ENCODE measurements at places on chromosomes 4 and X.
A peak's percentile ranks its signal among the peaks of the same experiment; 100 is the strongest.

DNA sequence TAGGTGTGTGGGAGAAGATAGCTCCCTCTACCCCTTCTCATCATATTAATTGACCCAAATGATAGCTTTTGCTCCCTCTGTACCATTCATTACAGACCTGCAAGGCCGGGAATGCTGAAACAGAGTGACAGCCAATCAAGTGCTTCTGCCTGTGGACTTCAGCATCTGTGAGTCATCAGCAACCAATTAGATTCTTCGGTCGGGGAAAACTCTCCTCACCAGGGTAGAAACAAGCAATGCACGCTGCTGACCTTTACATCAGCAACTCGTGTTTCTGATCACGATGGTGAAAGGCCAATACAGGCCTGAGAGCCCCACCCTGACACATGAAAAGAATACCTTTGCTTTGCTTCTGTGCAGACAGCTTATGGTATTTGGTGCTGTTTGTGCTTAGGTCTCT lies 347.2 kb upstream of the DDX53 start:
- DNase-seq = no peak

DNA sequence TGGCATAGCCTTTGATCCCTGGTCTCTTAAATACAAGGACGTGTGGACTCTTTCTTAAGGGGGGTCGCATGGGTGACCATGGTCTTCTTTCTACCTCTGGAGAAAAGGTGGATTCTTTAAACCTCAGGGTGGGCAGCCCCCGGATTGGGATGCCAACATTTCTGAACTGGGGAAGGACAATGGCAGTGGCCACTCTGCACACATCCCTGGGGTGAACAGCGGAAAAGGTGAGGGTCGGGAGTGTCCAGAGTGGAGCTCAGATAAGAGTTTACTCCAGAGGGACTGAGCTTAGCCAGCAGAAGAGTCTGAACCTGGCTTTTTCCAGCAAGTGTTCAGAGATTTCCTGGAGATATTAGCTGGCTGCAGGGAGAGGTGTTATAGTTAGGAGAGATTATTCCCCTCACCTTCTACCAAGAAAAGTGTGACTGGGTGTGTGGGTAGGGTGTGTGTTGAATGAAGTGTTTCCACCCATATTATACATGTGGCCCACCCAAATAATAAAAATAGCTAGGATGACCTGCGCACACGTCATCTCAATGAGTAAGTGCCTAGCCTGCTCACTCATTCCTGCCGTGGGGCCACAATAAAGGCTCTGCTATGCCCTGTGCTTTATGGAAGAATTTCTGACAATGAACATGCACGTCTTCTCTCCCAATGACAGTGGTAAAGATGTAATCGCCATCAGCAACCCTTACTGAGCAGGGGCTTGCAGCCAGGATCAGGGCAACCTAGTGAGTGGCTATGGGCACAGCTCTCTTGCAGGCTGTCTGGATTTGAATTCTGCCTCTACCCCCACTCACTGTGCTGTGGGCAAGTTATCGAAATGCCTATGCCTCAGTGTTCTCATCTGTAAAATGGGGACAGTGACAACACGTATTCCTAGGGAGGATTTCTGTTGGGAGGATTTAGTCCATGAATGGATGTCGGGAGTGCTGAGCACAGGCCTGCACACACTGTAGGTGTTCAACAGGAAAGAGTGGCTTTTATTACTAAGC lies 76.6 kb downstream of the SLC2A9 start:
- no peak for DNase-seq

- no peak for DNase-seq
Measured at GRCh38 chr4:13633671-13634070, 6.1 kb upstream of the BOD1L1 start.

DNA sequence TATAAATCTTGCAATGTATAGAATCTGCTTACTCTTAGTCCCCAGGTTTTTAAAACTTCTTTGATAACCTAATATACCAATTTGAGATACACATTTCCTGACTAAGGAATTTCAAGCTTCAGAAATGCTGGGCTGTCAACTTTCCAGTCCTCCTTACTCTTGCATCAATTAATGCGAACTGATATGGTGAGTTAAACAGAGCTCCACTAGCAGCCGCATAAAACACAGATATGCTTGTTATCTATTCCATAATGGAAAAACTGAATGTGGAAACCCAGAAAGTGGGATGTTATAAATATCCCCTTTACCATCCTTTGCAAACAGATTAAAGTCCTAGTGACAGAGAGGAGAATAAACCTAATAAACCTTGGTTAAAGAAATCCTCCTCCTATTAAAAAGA lies 1913.7 kb downstream of the STIM2 start:
- no peak for DNase-seq

DNA sequence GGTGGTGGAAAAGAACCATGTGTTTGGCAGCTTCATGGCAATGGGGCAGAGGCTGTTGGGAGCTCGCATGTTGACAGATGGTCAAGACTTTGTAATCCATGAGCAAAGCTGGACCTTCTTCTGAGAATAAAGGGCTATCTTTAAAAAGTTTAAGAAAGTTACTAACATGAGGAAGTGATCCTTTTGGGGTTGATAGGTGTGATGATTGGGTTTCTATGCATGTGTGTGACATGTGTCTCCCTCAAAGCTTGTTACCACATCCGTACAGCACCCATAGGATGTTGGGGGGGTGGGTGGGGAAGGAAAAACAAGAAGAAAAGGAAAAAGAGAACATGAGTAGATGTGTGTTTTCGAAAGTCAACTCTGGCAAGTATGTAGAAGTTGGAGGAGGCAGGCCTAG lies 123.0 kb upstream of the TLR3 start:
- DNase-seq = no peak

DNA sequence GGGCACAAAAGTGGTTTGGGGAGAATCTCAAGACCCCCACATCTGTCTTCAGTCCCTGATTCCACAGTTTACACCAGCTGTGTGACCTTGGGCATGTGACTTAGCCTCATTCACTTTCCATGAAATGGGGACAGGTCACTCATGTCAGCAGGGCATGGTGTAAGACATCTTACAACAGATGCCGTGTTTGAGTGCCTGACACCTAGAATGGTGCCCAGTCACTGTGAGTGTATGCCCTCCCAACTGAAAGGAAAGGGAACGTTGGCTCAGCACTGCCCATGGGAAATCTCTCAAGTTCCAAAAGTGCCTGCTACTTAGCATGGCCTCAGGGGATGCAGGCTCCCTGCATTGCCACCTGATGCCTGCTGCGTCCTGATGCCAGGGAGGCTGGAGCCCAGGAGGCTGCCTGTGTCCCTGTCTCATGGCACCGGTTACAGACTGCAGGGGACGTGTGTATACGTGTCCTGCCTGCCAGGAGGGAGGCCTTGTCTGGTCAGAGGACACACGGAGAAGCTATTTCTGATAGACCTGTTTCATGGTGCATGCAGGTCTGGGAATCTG lies 32.2 kb downstream of the RNF4 start:
- no peak for DNase-seq

- DNase-seq = no peak
Measured at GRCh38 chrX:15202454-15203177, 67.3 kb downstream of the ASB9 start.

DNA sequence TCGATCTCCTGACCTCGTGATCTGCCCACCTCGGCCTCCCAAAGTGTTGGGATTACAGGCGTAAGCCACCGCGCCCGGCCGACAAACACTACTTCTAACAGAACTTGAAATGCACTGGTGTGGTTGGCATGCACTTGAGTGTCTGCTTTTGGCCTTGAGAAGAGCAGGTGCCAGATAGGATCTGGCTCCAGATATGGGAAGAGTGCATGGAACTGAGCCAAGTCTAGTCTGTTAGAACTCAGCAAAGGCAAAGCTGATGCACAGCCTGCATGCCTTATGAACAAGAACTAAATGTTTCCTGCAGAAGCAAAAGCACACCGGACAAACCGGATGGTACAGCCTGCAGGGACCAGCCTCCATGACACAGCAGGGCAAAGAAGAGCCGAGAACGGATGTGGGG lies 35.1 kb upstream of the TBL1X start:
- no peak for DNase-seq

DNA sequence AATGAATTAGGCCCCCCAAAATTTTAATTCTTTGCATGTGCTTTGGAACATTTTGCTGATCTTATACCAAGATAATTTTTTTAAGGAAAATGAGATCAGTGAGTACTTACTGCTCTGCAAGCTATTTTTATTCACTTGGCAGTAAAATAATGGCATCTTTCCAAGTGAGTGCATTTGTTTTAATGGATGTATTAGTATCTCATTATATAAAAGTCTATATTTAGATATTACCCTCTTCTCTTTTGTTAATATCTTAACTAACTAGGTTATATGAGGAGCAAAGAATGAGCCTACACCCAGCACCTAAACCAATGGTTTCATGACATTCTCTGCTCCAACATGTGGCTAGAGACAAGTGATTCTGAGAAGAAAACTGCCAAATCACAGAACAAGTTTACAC lies 21.1 kb upstream of the ARAF start:
- DNase-seq = peak; percentile 10

DNA sequence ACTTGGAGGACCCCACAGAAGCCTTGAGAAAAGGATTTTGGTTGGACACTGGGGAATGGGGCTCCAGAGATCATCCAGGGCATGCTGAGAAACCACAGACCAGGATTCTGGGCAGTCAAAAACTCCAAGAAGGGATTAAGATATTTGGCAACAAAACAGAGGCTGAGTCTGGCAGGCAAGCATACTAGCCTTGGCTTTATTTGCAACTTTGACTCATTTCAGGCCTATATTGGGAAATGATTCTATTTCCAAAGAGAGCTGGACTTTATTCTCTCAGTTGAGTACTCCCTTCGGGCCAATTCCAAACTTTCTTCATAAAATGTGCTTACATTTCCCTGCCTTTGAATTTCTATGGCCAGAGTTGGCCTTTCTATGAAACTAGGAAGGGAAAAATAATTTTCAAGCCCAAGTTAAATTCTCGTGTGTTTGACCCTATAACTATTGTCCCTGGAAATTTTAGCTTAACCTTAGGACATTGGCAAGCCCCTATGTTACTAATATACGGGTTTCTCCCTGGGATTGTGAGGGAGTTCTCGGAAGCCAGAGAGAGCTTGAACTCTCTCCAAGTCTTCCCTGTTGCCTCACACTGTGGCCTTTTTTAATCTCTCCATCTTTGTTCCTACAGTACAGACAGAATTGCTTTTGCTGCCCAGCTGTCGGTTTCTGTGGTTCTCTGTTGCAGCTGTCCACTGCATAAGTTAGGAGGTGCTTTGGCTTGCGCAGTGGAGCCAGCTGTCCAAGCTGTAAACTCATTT lies 112.6 kb upstream of the FAM9A start:
- no peak for DNase-seq

DNA sequence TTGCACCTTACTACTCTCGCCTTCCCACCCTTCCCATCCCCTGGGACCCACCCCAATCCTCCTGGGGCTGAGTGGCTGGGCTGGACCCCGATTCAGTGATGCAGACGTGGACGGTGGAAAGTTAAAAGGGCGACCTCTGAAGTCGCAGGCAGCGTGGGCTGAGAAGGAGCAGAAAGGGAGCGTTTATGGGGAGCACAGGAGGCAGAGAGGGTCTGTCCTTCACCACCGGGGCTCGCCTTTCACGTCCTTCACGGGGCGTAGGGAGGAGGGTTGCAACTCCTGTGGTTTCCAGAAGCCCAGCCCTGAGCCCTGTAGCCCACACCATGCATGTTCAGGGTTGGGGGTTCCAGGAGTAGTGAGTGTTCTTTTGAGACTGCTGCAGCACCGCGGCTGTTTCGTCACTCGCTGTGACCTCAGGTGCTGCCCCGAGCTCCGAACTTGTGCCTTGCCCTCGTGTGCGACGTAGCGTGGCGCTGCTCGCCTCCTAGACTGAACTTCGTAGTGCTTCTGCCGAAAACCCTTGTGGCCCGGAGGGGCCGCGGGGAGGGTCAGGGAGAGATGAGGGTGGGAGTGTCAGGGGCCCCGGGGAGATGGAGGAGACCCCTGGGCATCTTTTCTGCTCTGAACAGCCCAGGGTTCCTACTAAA lies 1.6 kb downstream of the NHS start:
- no peak for DNase-seq

GRCh38 chr4:174598800-174599199 lies 76.5 kb upstream of the HPGD start:
- no peak for DNase-seq

GRCh38 chr4:76582074-76582816 lies 147.2 kb downstream of the SHROOM3 start:
- no peak for DNase-seq

Data from NCI-H1694 (cell line).